Activated CD4-positive, alpha-beta T cell treated with anti-CD3 and anti-CD28 coated beads, Interleukin-2, amount 50 U/mL, for 24 hours (primary cell): ENCODE measurements at places on chromosomes 5 and 9.

GRCh38 chr5:4781299-4781698 lies 358.8 kb upstream of the ADAMTS16 start:
- no peak for DNase-seq

GRCh38 chr5:159921721-159922120 lies 5.4 kb downstream of the ADRA1B start:
- DNase-seq = no peak

GRCh38 chr9:133712221-133713100 lies 25.7 kb downstream of the SARDH start:
- DNase-seq = no peak

GRCh38 chr5:83471405-83472212 lies at the start of gene VCAN:
TSS of gene VCAN (plus strand) at chr5:83471744. CDS start at chr5:83483519, 11,775 bp downstream.
- no peak for DNase-seq

- DNase-seq = no peak
Observed at GRCh38 chr9:77604316-77604715, 43.8 kb downstream of the GNA14 start.

GRCh38 chr9:89388868-89389177 lies 70.5 kb downstream of the SECISBP2 start:
- no peak for DNase-seq

GRCh38 chr9:4592886-4593285 lies 69.2 kb upstream of the PLPP6 start:
- no peak for DNase-seq

- no peak for DNase-seq
Observed at GRCh38 chr5:128155776-128156175, 72.2 kb downstream of the SLC12A2 start.

GRCh38 chr9:99954819-99955218 lies 48.4 kb downstream of the STX17 start:
- DNase-seq = no peak

DNA sequence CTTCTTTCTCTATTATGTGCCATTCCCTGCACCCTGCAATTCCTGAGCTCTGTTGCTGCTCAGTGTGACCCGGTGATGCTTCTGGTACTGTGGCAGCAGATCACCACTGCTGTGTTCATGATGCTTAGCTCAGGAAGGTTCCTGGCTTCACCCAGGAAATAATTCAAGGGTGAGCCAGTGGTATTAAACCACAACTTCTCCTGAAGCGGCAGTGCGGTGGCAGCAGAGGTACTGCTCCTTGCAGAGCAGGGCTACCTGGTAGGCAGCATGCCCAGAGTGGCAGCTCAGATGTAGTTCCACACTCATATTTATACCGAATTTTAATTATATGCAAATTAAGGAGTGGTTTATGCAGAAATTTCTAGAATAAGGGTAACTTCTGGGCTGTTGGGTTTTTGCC lies 213.8 kb upstream of the ZNF608 start:
- no peak for DNase-seq

- DNase-seq = no peak
Observed at GRCh38 chr5:31682025-31682424, 43.1 kb downstream of the PDZD2 start.

DNA sequence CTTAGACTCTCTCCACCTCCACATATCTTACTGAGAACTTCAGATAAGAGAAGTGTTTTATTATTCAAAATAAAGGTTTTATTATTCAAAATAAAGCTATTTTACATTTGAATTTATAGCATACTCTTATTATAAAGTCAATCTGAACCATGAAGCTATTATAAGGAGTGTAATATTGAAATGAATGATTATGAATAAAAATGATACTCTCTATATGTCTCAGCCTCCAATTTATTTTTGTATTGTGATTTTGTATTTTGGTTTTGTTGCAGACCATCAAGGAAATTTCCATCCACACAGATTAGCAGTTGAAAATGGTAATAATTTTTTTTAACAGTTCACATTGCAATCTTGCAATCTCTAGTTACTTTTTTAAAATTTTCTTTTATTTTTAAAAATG lies 10.2 kb downstream of the FOCAD start:
- no peak for DNase-seq

GRCh38 chr9:98230304-98230703 lies 25.1 kb downstream of the TBC1D2 start:
- no peak for DNase-seq

GRCh38 chr5:107653685-107654084 lies 17.1 kb downstream of the EFNA5 start:
- DNase-seq = no peak

GRCh38 chr9:128214571-128215490 lies 11.7 kb downstream of the DNM1 start:
- no peak for DNase-seq

DNA sequence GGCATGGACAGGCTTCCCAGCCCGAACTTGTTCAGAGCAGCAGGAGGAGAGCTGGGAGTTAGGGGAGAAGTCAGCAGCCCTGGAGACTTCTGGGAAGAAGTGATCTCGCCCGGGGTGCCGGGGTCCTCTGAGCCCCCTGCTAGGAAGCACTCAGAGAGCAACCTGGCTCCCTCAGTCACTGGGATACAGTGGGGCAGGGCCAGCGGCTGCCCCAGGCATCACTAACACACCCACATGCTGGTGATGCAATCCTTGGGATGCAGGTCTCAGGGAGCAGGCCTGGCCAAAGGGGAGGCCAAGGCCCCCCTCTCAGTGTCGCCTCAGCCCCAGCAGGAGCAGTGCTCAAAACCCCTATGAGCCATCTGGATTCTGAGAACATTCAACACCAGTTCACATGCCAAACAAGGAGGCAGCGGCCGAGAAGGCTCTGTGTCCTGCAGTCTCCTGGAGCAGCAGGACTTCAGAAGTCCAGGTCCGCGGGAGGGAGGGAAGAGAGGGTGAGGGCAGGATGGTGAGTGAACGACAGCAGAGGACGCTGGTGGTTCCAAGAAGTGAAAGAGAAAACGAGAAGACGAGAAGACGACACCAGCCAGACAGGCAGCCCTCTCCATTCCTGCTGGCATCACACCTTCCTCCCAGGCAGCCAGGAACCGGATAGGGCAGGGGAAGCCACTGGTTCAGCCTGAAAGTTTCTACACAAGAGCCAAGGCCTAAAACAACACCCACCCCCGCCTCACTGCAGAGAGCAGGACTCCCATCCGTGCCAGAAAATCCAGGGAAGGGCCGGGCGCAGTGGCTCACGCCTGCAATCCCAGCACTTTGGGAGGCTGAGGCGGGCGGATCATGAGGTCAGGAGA lies 2.3 kb downstream of the PNPLA7 start:
- DNase-seq = no peak

DNA sequence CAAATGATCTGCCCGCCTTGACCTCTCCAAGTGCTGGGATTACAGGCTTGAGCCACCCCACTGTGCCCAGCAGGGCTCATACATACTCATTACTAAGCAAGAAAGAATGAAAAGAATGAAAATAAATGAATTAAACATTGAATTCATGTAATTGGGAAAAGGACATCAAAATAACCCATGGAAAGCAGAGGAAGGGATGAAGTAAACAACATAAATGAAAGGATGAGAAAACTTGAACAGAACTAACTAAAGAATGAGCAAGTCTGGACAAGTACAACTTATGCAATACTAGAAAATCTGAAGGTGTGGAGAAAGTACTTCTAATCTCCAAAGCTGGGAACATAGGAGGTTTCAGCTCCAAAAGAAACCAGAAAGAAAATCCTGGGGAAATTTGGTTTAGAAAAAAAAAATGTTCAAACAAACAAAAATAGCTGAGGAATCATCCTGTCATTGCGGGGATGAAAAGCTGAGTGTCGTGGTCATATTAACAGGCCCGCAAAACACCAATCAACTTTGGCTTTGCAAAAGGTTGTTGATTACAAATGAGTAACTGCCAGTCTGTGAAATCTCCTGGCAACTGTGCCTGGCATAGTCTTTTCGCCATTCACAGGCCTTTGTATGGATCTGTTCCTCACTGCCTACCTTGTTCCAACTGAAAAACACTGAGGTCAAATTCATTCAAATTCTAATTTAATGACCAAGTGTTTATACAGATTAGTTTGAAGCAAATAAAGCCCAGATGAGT lies 2.3 kb upstream of the AK3 start:
- no peak for DNase-seq

DNA sequence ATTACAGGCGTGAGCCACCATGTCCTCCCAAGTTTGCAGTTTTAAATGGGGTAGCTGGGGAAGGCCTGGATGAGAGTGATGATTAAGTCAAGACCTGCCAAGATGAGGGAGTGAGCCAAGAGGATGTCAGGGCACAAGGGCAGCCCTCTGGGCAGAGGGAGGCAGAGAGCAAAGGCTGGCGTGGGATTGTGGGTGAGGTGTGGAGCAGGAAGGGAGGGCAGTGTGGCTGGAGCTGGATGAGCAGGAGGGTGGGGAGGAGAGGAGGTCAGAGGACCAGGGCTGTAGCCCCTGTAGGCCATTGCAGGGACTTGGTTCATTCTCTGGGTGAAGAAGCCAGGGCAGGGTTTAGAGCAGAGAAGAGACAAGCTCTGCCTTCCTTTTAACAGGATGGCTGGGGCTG lies 53.7 kb upstream of the CTNNA1 start:
- no peak for DNase-seq

- DNase-seq = no peak
Observed at GRCh38 chr9:89036891-89037290, 45.6 kb downstream of the S1PR3 start.

DNA sequence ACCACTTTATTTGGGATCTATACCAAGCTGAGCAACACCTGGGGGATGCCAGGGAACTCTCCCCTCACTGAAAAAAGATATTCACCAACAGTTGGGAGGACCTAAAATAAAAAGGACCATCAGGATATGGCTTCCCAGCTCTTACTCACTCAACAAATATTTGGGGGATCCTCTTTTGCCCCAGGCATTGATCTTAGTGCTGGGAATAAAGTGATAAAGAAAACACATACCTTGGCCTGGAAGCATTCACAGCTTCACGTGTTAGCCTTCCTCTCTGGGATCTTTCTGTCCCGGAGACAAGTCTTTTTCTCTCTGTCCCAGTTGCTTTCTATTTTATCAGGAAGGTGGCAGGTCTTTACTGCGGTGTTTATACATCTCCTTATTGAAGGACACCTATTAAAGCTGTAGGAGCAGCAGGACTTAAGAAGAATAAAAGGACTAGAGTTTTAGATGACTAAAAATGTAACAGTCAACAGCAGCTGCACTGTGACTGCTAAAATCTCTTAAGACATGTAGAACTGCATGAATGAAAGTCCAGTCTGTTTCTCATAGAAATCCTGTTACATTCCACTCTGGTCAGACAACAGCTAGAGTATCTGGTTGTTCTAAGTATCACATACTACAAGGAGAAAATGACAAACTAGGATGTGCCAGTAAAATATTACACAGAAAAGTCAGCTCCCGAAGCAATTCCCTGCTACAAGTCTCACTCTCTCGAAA lies 90.0 kb upstream of the ITGA2 start:
- DNase-seq = no peak

DNA sequence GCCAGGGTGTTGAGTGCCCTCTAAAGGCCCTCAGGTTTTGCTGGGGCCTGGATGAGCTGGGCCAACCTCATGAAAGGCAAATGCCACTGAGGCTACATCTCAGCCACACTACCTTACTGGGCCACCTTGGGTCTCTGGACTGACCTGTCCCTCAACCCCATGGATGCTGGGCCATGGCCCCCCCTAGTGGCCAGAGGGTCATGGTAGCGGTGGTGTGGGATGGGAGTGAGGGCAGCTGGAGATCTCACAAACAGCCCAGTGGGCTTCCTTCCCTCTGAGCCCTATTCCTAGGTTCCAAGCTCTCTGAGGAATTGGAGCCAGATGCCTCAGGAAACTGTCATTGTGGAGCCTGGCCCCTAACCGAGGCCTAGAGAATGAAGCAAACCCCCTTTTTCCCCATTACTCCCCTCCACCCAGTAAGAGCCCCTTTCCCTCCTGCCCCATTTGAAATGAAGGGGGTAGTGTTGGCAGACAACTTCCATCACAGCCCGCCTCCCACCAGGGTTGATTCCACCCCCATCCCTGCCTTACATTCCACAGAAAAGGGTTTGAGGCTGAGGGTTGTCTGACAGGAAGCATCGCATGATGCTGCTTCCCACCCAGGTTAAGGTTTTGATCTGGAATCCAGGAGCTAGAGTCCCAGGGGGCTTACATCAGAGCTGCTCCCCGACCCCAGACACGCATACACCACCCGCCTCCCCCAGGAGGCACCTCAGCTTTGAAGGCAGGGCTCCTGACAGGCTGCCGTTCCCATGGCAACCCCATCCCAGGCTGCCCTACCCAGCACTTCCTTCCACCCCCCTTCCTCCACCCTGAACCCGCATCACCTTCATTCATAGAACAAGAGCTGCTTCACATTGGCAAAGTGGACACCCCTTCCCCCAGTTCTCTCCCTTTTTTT lies 63.9 kb downstream of the PCDH1 start:
- peak; percentile 16 for DNase-seq

GRCh38 chr9:14730461-14730898 lies 7.9 kb upstream of the CER1 start:
- DNase-seq = no peak

GRCh38 chr5:171115519-171115918 lies 193.5 kb upstream of the TLX3 start:
- no peak for DNase-seq

GRCh38 chr9:71985297-71985911 lies 74.0 kb downstream of the C9orf85 start:
- DNase-seq = no peak

DNA sequence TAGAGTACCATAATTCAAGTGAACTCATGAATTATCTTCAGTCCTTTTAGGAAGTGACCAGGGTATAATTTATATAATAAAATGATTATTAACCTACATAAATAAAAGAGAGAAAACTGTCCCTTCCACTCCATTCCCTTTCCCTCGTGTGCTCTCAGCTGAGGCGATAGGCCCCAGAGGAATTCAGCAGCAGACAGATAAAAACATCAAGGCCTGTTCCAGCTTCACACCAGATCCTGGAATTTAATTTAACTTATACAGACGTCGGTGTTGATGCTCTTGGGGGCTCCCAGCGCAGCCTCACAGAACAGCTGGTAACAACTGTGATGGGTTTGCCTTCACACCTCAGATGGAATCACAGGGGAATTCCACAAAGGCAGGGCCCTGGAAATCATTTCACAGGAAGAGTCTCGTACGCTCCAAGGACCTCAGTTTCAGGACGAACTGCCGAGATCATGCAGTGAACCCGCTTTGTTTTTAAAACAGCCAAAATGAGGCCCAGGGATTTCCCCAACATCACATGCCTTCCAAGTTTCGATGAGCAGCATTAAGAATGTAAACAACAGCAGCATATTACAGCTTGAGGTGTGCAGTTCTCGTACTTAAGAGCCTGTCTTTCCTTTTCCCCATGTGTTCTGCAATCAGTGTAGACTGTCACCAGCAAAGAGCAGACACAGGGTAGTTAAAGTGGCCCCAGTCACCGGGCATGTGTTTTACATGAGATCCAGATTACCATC lies 73.6 kb upstream of the ALDH1B1 start:
- no peak for DNase-seq
